Chondrocyte (in vitro differentiated cells): ENCODE measurements at places on chromosomes 11 and 22. TPM values are rescaled to one million over a fixed set of nuclear protein-coding genes. Genes with fewer than 3 reads are reported as not detected.

Gene SSTR3
- not detected in 3 replicates for total RNA-seq

Gene CHRNA10
- 0.75 to 1.2 TPM (median 0.79 TPM) in 3 replicates for total RNA-seq

- peak overlapping the region; percentile 46 for H3K27ac ChIP-seq
- no peaks in the 10 kb centered on the region for H3K27me3 ChIP-seq
- no peaks in the 10 kb centered on the region for H3K36me3 ChIP-seq
- DNase-seq = no peak
- peaks cover 40% of the 10 kb centered on the region for H3K4me1 ChIP-seq
Measured at GRCh38 chr11:59552844-59553243, 41.5 kb downstream of the OR4D9 start.

DNA sequence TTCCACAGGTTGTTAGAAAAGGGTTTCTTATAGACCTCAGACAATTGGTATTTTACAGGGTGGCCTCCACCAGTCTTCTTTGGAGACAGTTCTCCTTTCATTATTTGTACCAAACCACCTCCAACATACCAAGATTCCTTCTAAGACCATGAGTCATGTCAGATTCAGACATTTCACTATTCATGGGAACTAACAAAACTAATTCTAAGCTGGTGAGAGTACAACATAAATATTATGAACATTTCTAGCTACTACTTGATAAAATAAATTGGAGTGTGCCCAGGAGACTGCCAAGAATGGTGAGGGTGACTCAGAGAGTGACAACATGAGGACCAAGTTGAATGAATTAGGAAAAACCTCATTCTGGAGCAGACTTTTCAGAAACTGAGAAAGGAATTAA lies 494.6 kb upstream of the LRRC4C start:
- no peak overlapping the region for H3K27ac ChIP-seq
- H3K4me1 ChIP-seq = peaks cover 9% of the 10 kb centered on the region
- no peaks in the 10 kb centered on the region for H3K36me3 ChIP-seq
- no peaks in the 10 kb centered on the region for H3K27me3 ChIP-seq
- H3K4me3 ChIP-seq = no peak overlapping the region
- DNase-seq = no peak

DNA sequence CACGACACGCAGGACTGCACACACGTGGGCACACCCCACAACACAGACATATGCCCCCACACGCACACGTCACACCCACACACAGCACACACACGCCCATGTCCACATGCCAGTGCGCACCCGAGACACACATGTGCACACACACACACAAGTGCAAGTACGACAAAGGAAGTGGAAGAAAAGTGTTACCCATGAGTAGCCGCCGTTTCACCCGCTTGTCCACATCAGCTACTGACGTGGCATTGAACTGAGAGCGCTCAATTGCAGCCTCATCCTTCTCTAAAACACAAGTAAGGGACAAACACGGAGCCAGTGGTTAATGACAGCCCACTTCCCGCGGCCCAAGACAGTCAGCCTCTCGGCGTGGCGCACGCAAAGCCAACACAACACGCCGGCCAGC lies 68.4 kb upstream of the TTLL12 start:
- no peak for DNase-seq
- H3K27me3 ChIP-seq = peaks cover 27% of the 10 kb centered on the region
- no peak overlapping the region for H3K27ac ChIP-seq
